ENCODE measurements at places on chromosomes 4 and X.

- peak; percentile 2 for DNase-seq
Observed at GRCh38 chrX:120604361-120604782, 471 bp downstream of the MCTS1 start.

DNA sequence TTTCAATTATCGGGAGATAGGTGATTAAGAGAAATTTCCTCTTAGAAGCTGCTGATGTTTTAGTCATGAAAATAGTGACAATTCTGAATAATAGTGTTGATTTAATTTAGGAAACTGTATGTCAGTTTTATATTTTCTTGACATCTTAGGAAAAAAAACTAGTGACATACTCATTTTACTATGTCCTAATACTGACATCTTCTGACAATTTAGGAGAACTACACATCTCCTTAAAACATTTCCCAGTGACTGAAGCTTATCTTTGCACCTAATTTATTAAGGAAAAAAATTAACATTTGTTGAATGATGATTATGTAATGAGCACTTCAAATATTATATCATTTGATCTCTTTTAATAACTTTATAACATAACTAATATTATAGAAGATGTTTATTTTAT, 42.0 kb upstream of the RBMXL3 start:
- DNase-seq = no peak

DNA sequence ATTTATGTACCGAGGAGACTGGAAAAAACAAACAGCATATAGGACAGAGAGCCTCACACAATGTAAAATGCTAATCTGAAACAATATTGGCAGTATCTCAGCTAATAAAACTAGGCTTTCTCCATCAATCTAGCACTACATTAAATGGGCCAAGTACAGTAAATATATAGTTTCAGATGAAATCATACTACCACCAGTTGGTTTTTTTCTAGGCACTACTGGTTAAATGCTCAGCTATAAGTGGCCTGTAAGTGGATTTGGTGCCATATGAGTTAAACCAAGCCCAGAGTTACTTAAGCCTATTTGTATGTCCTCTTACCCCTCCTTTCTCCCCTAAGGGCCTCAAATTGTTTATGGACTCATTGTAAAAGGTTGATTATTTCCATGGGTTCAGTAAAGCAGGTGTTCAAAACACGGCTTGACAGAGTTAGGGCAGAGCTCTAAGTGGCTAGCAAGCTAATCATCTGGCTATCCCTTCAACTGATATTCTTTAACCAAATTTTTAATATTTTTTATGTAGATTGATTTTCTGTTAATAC, 57.5 kb downstream of the FAM13A start:
- peak; percentile 7 for DNase-seq

DNA sequence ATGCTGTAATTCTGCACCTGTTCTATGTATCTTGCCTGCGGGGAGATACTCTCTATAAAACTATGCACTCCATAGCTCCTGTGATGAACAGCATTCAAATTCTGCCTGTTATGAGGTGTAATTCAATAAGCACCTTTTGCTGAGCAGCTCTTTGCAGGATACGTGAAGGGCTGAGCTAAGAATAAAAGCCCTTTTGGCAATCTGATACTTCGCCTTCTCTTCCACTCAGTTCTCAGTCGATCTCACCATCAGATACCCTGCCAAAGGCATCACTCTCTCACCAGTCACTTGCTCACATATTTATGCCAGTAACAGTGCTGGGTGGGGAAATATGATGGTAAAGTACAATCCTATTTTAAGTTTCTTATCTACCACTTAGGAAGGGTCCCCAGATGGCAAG, 67.2 kb downstream of the RPS3A start:
- no peak for DNase-seq

DNA sequence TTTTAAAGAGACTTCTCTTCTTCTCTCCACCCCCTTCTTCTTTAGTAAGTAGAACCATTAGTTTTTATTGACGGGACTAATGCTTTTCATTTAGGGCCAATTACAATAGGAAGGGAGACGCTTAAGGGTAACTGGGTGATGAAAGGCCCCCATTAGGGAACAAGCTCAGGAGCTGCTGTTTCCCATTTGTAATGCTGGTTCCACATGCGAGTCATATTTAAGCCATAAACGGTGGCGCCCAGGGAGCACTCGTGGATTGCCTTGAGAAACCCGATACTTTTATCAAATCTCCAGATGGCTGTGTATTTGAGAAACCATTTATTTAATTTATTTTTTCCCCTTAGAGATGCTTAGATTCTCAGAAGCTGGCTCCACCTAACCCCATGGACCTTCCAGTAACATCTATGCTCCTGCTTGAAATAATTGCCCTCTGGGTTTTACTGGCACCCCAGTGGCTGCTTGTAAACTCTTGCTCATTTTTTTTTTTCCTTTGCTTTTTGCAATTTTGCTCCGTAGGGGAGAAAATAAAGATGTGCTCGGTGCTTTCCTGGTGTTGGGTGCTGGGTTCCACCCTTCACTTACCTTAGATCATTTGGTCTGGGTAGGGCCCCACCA, 124.2 kb upstream of the MSX1 start:
- no peak for DNase-seq

DNA sequence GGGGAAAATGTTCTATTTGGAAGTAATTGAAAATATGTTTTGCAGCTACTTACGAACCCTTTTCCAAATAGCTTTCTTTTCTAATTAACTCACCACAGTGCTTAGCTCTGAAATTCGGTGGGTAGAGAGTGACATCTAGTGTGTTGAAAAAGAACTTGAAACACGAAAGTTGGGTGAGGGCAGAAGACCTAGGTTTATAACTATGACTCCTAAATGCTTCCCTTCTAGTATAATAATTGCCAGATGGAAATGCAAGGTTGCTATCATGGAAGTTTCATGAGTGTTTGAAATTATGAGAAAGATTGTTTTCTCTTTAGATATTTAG, 77.3 kb upstream of the NOCT start:
- DNase-seq = no peak

DNA sequence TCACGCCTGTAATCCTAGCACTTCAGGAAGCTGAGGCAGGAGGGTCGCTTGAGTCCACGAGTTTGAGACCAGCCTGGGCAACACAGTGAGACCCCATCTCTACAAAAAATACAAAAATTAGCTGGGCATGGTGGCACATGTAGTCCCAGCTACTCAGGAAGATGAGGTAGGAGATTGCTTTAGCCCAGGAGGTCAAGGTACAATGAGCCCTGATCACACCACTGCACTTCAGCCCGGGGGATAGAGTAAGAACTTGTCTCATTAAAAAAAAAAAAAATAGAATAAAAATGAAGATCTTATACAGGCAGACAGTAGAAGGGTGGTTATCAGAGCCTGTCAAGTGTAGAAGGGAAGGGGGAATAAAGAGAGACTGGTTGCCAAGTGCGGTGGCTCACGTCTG, 116.9 kb downstream of the PDS5A start:
- no peak for DNase-seq

- no peak for DNase-seq
Observed at GRCh38 chrX:109739625-109740432, 6.8 kb upstream of the ACSL4 start.

DNA sequence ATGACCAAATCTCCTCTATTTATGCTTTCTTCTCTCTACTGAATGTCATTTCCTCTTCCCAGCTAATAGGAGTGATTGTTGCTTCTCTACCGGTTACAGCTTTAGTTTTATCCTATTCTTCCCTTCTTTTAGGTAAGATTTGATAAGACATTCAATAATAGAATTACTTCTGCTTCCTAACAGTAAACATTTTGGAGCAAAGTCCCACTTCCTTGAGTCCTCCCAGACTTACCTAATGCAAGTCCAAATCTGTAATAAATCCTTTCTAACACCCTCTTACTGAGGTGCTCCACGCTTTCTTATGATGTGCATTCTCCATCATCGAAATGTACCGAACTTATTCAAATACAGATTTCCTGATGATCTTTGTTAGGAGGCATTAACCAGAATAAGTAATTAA, 79.2 kb upstream of the GPM6A start:
- no peak for DNase-seq

Measured in NCI-H2107 (cell line).